Left ventricle myocardium superior (tissue), 1 donor: ENCODE measurements at places on chromosomes 3 and 15. TPM values are rescaled to one million over a fixed set of nuclear protein-coding genes. Genes with fewer than 3 reads are reported as not detected.

The CEMIP gene
- not detected for total RNA-seq

The INSYN1 gene
- 168 TPM for total RNA-seq

The LSAMP gene
- total RNA-seq: 19.9 TPM

The WWTR1 gene
- 40.0 TPM for total RNA-seq

The GOLGA8J gene
- total RNA-seq: not detected

The LOXL1 gene
- 12.9 TPM for total RNA-seq

The MUC4 gene
- not detected for total RNA-seq

The ASTE1 gene
- 3.0 TPM for total RNA-seq

The IQCF6 gene
- total RNA-seq: not detected

The CHDH gene
- 12.7 TPM for total RNA-seq

The ADAMTS17 gene
- 2.9 TPM for total RNA-seq

The SLC6A20 gene
- total RNA-seq: not detected

The C2CD4A gene
- not detected for total RNA-seq

The PLSCR2 gene
- not detected for total RNA-seq

The IGF2BP2 gene
- total RNA-seq: 16.7 TPM

The CFAP91 gene
- total RNA-seq: 0.45 TPM

The CPLX3 gene
- 4.1 TPM for total RNA-seq

The VIPR1 gene
- 2.2 TPM for total RNA-seq

The STRIT1 gene
- 0.79 TPM for total RNA-seq

The LRTM1 gene
- total RNA-seq: not detected

The DHX30 gene
- 49.0 TPM for total RNA-seq

The ST8SIA2 gene
- total RNA-seq: 3.0 TPM

The GRAMD1C gene
- 3.4 TPM for total RNA-seq

The ZSCAN2 gene
- total RNA-seq: 6.4 TPM

The P3H2 gene
- 1.2 TPM for total RNA-seq

The CCDC9B gene
- 169 TPM for total RNA-seq

The BRPF1 gene
- 9.9 TPM for total RNA-seq

The BOC gene
- total RNA-seq: 5.5 TPM

The TIPIN gene
- 4.0 TPM for total RNA-seq

The ADIPOQ gene
- 4.0 TPM for total RNA-seq

The GLDN gene
- 10.8 TPM for total RNA-seq

The GOLGA8G gene
- not detected for total RNA-seq

The FETUB gene
- not detected for total RNA-seq

The C3orf62 gene
- 3.0 TPM for total RNA-seq

The TEX9 gene
- 0.40 TPM for total RNA-seq

The RARB gene
- total RNA-seq: 22.8 TPM

The CELSR3 gene
- 0.35 TPM for total RNA-seq

The CD96 gene
- 0.32 TPM for total RNA-seq

The UBAP1L gene
- 1.3 TPM for total RNA-seq

The ALDH1A3 gene
- 6.8 TPM for total RNA-seq

The XCR1 gene
- total RNA-seq: not detected

The IFT122 gene
- total RNA-seq: 16.8 TPM

The ZNF654 gene
- 10.3 TPM for total RNA-seq

The WDR76 gene
- total RNA-seq: 1.5 TPM
